Activated T-helper 1 cell treated with anti-CD3 and anti-CD28 coated beads, Interleukin-2, amount 50 U/mL, for 16 hours (primary cell): ENCODE measurements at places on chromosomes 1 and 21.

DNA sequence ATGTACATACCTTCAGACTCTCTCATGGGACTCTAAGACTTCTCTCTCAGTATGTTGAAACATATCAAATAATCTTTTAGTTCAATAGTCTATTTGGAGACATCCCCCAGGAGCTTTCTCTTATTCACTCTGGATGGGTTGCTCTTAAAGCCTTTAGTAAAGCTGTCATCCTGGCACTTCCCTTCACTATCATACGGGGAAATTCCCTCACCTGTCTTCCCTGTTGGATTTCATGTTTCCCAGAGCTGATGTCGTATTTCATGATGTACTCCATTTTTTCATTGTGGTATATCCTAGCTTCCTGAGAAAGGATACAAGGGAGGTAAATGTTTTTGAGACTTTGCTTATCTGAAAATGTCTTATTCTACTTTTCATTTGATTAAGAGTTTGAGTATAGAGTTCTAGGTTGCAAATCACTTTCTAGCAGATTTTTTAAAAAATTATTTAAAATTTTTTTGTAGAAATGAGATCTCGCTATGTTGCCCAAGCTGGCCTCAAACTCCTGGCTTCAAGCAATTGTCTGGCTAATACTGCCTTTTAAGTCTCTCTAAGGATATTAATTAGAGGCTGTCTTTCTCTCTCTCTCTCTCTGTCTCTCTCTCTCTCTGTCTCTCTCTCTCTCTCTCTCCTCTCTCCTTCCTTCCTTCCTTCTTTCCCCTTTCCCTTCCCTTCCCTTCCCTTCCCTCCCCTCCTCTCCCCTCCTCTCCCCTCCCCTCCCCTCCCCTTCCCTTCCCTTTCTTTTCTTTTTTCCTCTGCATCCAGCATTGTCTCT, 17.0 kb upstream of the MACF1 start:
- DNase-seq = no peak

DNA sequence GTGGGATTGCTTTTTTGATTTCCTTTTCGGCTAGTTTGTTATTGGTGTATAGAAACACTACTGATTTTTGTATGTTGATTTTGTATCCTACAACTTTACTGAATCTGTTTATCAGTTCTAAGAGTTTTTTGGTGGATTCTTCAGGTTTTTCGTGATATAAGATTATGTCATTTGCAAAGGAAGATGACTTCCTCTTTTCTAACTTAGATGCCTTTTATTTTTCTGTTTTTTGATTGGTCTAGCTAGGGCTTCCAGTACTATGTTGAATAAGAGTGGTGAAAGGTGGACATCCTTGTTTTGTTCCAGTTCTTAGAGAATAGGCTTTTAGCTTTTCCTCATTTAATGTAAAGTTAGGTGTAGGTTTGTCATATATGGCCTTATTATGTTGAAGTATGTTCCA, 13.1 kb upstream of the NHLH2 start:
- no peak for DNase-seq

- no peak for DNase-seq
These were observed 75.4 kb downstream of the SLC35A3 start for GRCh38 chr1:100045206-100045605.

GRCh38 chr1:35683012-35683411, 35.7 kb downstream of the C1orf216 start:
- no peak for DNase-seq

GRCh38 chr1:32780005-32780404, 37.2 kb downstream of the YARS1 start:
- DNase-seq = no peak

DNA sequence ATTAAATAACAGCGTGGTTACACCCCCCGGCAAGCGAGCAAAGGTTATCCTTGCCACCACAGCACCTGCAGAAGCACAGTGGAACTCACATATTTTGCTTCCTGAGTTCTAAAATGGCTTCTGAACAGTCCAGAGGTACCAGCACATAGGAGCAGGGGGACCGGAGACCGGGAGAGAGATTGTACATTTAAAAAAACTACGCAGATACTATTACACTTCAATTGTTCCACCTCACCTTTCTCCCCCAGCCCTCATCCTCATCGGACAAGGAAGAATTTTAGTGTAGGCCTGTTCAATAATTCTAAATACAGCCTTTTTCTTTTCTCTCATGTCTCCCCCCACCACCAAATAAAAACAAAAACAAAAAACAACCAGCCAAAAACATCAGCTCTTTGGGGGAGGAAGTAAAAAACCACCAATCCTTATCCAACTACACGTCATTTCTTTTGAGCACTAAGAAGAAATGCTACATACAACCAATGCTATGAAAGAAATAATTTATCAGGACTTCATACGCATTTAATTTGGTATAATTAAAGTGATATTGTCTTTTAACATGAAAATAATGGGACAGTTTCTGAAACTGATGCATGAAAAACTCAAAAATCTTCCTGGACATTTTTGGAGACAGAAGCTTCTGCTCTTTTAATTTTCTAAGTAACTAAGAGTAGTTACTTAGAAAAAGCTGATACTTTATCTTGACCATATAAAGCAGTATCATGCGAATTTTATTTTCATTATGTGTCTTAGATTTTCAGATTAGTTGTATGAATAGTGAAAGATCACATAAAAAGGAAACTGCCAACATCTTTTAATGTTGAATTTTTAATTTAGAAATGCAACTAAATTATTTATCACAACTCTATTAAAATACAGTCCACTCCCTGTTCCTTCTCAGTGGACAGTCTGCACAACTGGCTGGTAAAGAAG, 9.1 kb downstream of the CDKN2C start:
- no peak for DNase-seq

GRCh38 chr1:205338011-205338410, 16.5 kb upstream of the NUAK2 start:
- DNase-seq = no peak

- no peak for DNase-seq
These were observed 98.3 kb downstream of the ABCA4 start for GRCh38 chr1:94022471-94023189.

DNA sequence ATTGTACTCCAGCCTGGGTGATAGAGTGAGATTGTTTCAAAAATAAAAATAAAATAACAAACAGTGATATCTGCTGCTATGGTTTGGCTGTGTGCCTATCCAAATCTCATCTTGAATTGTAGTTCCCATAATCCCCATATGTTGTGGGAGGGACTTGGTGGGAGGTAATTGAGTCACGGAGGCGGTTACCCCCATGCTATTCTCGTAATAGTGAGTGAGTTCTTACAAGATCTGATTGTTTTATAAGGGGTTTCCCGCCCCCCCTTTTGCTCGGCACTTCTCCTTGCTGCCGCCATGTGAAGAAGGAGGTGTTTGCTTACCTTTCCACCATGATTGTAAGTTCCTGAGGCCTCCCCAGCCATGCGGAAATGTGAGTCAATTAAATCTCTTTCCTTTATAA, 47.8 kb downstream of the ACTL8 start:
- DNase-seq = no peak

DNA sequence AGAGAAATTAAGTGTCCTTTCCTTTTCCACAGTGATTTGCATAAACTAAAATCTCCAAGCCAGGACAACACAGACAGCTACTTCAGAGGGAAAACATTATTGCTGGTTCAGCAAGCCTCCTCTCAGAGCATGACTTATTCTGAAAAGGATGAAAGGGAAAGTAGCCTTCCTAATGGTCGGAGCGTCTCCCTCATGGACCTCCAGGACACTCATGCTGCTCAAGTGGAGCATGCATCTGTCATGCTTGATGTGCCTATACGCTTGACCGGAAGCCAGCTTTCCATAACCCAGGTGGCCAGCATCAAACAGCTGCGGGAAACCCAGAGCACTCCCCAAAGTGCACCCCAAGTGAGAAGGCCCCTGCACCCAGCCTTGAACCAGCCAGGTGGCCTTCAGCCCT, 39.1 kb downstream of the CLEC20A start:
- no peak for DNase-seq

DNA sequence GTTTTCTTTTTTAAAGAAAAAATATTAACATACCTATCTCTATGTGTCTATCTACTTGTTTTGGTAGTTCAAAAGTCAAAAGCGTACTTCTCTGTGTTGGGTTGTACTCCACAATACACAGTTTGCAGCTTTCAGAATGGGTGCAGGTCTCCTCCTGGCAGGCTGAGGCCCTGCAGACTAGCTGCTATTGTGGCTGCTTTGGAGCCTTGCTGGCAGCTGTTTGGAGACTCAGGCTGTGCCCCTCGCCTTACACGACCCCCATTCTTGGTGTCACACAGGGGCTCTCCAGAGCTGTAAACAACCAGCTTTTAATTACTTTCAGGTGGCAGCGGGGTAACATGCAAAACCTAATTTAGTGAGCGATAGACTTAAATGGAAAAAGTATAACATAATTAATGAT, 160.4 kb downstream of the DSCAM start:
- DNase-seq = no peak

- DNase-seq = no peak
These were observed 79.7 kb downstream of the ZNF326 start for GRCh38 chr1:90074566-90074965.

GRCh38 chr1:214514819-214515383, 36.5 kb downstream of the PTPN14 start:
- no peak for DNase-seq

GRCh38 chr1:206572835-206573234, 39.4 kb downstream of the EIF2D start:
- DNase-seq = no peak

DNA sequence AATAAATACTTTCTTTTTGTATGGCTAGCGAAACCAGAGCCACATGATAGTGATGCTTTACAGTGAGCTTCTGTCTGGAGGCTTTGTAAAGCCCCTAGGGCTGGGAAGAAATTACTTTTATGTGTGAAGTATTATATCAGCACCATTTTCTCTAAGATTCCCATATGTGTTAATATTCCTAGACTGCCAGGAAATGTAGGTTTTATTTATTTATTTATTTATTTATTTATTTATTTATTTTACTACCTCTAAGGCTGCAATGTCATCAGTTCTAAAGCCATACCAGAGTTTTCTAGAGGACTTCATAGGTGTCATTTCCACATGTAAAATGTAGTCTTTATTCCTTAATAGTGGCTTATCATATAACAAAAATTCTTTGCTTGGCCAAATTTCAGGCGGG, 4.4 kb upstream of the CHI3L1 start:
- DNase-seq = no peak

DNA sequence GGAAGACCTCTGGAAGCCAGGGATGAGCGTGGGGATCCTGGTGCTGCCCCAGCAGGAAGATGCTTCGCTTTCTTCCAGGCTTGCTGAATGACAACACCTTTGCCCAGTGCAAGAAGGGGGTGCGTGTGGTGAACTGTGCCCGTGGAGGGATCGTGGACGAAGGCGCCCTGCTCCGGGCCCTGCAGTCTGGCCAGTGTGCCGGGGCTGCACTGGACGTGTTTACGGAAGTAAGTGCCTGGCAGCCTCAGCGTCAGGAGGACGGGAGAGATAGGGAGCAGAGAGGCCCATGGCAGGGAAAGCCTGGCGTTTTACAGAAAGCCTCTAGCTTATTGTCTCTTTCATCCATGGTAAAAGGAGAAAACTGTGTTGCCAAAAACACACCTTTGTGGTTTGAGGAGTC, 23.5 kb downstream of the PHGDH start:
- DNase-seq = no peak

- no peak for DNase-seq
These were observed 5.1 kb downstream of the SLC45A3 start for GRCh38 chr1:205675247-205675646.

DNA sequence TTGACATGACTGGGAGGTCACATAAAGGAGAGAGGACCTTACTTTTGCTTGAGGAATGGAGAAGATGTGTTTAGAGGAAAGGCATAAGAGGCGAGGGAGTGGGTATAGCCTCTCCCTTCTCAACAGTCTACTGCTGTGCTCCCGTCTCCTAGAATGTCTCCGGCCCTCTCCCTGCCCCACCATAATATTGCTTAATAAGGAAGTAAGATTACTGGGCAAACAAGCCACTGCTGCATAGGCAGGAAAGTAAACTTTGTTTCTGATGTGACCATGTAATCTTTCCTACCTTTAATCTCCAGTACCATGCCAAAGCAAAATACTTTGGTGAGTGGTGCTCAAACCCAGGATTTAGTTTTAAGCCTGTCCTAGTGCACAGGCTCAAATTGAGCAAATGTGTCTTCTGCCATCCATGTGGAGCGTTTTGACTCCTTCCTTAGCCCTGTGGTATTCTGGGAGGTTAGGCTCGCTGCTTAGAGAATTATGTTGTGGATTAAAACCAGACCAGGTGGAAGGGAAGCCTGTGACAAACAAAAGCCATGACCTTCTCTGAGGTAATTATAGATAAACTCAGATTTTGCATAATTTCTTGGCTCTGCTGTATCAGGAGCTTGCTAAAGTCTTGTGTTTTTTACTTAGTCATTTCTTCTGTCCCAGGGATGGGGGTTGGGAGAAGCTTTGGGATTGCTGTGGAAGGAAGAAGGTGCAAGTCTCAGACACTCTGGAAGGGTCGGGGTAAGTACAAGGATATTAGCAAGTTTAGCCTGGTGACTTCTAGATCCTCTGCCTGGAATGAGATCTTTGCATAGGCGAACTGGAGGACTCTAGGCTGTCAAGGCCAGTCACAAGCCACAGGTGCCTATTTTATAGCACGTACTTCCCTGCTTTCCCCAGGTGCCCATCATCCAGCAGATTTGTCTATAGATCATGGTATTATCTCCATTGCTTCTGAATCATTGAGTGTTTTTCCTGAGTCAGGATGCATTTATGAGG, 34.5 kb upstream of the DIPK1A start:
- DNase-seq = no peak
